Activated T-helper 1 cell treated with Interleukin-2 at 50 U/mL for 16 hours (primary cell): ENCODE measurements at places on chromosomes 7 and 10.

DNA sequence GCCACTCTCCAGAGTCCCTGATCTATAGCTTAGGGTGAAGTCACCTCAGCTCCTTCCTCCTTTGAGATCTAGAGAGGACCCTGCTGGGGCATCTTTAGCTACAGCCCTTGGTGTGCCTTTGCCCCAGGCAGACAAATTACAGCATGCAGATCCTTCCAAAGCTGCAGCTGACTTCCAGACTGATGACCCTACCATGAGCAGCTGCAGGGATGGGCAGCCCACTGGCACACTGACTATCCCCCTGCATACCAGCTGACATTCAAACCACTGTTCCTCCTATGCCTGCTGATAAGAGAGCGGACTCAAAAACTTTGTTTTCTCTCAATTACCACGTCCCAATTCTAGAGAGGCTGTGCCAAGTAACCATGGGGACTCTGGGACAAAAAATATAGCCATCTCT, 70.6 kb downstream of the COL13A1 start:
- DNase-seq = no peak

- no peak for DNase-seq
Measured at GRCh38 chr7:104162081-104162480, 45.7 kb downstream of the ORC5 start.

- DNase-seq = no peak
Measured at GRCh38 chr10:114766470-114766869, 55.1 kb upstream of the FHIP2A start.

DNA sequence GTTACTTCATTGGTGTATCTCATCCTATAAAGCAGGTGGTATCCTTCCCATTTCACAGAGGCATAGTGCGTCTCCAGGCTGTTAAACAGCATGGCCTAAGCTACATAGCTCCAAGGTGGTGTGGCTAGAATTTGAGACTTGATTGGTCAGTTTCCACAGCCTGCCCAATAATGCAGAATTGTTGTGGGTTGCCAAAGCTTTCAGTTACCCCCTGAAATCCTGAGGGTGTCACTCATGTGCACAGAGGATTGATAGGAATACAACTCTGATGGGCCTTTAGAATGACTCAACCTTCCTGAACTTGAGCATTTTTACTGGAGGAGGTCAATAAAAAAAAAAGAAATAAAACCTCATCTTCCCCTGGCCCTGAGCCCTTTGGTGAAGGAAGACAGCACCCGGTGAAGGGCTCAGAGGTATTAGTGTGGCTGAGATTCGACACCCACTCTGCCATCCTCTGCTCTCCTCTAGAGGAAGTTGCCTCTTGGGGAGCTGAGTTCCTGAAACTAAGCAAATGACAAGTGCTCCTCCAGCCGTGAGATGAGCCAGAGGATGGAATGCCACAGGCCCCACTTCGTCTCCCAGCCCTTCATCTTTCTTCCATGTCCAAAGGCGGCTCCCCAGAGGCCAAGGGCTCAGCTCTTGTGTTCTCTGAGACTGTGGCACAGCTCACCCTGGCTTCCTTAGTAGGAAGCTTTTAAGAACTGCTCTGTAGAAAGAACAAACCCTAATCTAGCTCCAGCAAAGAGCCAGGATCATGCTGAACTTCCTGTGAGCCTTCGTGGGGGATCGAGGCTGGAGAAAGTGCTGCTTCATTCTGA, 1.0 kb downstream of the ACSL5 start:
- no peak for DNase-seq

GRCh38 chr10:74923556-74923955, 97.2 kb downstream of the KAT6B start:
- no peak for DNase-seq

DNA sequence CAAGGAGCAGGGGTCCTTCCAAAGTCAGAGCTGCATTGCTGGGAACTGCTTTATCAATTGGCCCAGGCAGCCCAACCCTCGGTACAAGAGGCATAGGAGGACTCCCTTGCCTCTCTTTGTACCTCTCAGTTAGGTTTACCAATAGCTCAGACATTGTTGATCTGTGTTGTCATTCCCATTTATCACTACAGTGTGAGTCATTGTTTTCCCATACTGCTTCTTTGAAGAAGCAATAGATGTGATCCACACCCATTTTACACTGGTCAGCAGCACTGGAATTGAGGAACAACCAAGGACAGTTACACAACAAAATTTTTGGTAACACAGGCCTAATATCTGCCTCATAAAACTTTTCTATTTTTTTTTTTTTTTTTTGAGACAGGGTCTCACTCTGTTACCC, 307.2 kb downstream of the SNX13 start:
- DNase-seq = no peak

- DNase-seq = no peak
Measured at GRCh38 chr10:21523557-21524008, 1.9 kb downstream of the SKIDA1 start.

- no peak for DNase-seq
Measured at GRCh38 chr7:24908166-24908565, 71.8 kb downstream of the OSBPL3 start.

GRCh38 chr7:10104292-10104691, 869.4 kb upstream of the PHF14 start:
- DNase-seq = no peak

DNA sequence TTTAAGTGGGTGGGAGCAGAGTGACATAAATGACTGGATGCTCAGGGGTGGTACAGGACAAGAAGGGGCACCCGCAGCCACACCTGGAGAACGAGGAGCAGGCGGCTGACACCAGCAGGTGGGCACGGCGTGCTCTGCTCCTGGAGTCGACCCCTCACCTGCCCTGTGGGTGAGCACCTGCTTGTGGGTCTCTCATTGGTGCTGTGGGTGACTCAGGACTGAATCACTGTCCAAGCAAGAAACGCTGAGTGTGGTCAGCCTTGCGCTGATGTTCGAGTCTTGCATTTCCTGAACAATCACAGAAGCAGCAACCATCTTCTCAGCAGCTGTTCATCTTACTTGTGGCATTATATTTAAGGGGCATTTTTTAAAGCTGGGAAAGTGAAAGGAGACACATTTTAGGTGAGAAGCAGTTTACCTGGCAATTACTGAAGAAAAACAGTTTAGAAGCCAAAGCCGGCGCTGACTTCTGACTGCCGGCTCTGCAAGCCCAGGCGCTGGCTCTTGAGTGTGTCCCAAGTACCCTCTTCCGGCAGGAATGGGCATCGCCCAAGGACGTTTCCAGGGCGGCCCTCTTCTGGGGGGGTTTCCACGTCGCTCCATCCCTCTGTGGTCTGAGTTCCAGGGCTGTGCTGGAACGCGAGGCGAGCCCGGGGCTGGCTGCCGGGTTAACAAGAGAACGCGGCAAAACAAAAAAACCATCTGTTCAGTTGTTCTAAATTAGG, 145.2 kb upstream of the PFKP start:
- DNase-seq = no peak

- no peak for DNase-seq
Measured at GRCh38 chr7:274266-274665, 15.7 kb upstream of the FOXL3 start.

GRCh38 chr10:15901889-15902288, 41.6 kb upstream of the MINDY3 start:
- no peak for DNase-seq

DNA sequence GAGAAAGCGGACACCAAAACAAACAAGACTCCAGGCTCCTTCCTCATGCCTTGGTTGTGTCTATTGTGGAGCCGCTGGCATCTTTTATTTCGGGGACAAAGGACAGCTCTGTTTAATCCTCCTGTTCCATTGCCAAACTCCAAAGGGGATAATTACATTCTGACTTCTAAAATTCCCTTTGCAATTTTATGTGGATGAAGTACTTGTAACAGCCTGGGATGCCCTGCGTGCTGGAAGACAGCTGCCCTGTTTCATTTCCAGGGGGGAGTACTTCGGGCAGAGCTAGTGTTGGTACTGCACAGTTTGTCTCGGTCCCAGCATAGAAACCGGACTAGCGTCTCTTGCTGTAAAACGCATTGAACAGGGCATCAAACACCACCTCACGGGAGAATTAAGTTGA, 90.9 kb downstream of the BAMBI start:
- no peak for DNase-seq

GRCh38 chr7:2825559-2826227, 18.4 kb downstream of the GNA12 start:
- DNase-seq = no peak

- no peak for DNase-seq
Measured at GRCh38 chr7:113764401-113765035, 154.3 kb downstream of the PPP1R3A start.

- DNase-seq = no peak
Measured at GRCh38 chr10:103949728-103950127, 17.2 kb upstream of the SLK start.

DNA sequence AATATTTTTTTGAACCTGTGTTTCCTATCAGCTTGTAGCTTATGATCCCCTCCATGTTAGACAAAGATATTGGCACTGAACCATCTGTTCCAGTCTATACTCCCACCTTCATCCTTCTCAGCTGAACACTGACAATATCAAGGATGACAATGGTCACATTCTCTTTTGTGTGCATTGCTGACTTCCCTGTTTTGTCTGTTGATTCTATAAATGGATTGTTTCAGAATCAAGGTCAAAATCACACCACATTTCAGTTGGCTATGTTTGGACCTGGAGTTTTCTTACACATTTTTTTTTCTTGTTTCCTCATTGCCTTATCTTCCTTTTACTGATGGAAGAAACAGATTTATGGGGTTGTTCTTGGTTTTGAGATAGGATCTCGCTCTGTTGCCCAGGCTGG, 11.3 kb upstream of the SMURF1 start:
- DNase-seq = no peak

GRCh38 chr10:34295142-34295548, 520.0 kb downstream of the PARD3 start:
- no peak for DNase-seq

DNA sequence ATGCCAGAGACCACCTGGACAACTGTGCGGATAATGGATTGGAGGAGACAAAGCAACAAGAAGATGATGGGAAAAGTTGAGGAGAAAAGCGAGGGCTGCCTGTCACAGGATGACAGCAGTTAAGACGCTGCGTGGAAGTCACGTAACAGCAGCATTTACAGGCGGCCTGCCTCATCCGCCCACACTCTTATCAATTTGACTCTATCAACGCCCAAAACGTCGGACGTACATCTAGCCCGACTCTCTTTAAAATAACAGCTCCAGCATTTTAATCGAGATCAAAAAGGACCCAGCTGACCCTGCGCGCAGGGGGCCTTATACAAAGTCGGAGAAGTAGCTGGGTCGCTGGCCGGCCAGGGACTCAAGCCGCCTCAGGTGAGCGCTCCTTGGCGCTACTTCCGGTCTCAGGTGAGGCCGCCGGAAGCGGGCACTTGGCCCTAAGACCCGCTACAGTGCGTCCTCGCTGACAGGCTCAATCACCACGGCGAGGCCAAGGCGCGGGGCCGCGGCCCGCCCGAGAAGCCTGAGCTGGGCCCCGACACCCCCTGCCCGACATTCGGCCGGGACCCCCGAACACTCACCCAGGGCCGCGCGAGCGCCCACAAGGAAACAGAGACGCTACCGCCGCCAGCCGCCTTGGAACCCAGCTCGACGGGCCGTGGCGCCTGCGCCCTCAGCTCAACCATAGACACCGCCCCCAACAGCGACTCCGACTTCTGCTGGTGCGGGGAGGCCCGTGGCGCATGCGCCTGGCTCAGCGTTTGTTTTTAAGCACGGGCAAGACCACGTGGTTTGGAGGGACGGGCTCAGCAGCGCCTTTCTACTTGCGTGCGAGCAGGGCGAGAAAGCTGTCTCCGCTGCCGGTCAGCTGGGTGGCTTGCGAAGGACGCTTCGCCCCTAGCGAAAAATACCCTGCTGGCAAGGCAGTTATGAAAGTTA, at the start of gene ERCC6:
Gene ERCC6, minus strand, starts transcription at position 741 of the 939 bp plus-strand sequence.
- DNase-seq = peak; percentile 94

- no peak for DNase-seq
Measured at GRCh38 chr7:105751054-105751453, 125.3 kb downstream of the ATXN7L1 start.

GRCh38 chr10:133260895-133261725, 15.6 kb downstream of the ADAM8 start:
- peak; percentile 33 for DNase-seq

- peak; percentile 2 for DNase-seq
Measured at GRCh38 chr10:89163265-89163995, 43.7 kb downstream of the CH25H start.

DNA sequence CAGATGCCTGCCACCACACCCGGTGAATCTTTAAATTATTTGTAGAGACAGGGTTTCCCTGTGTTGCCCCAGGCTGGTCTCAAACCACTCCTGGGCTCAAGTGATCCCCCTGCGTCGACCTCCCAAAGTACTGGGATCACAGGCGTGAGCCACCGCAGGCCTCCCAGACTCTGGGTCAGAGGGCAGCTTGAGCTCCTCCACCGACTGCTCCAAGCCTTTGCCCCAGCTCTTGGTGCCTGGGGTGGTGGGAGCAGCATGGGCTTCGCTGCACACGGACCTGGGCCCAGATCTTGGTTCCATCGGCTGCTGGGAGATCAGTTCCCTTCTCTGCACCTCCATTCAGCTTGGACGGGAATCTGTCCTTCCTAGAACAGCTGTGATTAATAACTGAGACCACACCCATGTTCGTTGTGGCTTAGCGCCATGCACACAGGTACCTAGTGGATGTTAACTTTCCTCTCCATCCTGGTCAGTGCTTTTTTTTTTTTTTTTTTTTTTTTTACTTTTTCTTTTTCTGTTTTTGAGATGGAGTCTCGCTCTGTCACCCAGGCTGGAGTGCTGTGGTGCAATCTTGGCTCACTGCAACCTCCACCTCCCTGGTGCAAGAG, 125.3 kb downstream of the CUX1 start:
- DNase-seq = no peak
